AG04450 (cell line): ENCODE measurements at places on chromosomes 13 and 19. TPM values are rescaled to one million over a fixed set of nuclear protein-coding genes. Genes with fewer than 3 reads are reported as not detected.

GRCh38 chr19:15299568-15300409, 32.5 kb downstream of the BRD4 start:
- peak; percentile 62 for DNase-seq

ZNF324B gene
- 1.8 and 2.3 TPM in 2 replicates for polyA plus RNA-seq

DNA sequence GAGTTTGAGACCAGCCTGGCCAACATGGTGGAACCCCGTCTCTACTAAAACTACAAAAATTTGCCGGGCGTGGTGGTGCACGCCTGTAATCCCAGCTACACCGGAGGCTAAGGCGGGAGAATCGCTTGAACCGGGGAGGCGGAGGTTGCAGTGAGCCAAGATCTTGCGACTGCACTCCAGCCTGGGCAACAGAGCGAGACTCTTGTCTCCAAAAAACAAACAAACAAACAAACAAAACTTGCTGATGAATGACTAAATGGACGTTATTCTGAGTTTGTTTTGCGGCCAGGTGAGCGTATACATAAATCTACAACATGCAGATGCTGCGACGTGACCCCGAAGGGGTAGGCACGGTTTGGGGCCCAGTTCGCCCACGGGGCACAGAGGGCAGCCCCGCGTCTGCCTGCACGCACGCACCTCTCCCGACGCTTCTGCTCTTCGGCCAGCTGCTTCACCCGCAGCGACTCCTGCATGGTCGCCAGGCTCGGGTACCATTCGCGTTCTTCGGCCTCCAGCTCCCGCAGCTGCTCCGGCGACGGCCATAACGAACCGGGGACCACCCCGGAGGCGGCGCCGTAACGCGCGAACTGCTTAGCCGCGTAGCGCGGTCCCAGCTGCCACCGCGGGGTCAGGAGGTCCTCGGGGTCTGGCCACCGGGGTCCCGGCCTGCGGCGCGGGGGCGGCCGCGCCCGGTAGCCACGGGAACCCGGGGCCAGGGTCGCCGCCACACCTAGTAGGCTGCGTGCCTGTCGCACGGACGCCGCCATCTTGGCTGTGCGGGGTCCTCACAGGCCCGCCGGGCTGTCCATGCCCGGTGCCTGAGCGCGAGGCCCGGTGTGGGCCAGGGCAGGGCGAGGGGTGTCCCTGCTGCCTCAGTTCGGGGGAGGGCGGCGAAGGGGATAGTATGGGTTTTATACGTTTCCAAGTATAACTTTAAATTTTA, at the start of gene GADD45GIP1:
Gene GADD45GIP1, minus strand, starts transcription at position 778 of the 943 bp plus-strand sequence. Its CDS starts 11 bp downstream, at position 767.
- no peak for DNase-seq

GRCh38 chr19:32870981-32871451, 1.4 kb upstream of the SLC7A9 start:
- no peak for DNase-seq

- no peak for DNase-seq
These were observed 169.9 kb downstream of the FLT1 start for GRCh38 chr13:28325022-28325421.

GRCh38 chr13:21031594-21032275, 29.7 kb downstream of the LATS2 start:
- DNase-seq = no peak

DNA sequence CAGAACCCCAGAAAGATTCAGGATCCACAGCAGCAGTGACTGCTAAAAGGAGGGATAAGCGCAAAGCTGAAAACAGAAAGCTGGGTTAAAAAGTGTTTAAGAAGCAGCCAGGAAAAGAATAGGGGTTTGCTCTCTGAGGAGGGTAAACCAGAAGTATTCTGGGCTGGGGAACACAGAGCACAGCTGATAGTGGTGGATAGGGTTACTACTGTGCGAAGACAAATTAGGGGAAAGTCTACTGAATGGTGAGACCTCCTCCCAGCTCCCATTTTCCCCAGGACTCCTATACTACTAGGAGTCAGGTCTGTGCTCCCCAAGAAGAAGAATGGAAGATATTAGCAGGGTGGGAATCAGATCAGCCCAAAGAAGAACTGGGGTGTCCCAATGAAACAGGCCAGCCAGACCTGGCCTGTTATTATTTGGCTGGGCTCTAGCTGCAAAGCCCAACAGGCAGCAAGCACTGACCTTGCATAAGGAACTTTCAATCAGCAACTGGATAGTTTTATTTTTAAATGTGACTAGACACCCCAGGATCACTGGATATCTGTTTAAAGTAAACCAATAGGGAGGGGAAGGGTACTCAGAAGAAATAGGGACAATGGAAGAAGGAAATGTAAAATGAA, 43.5 kb upstream of the SERTM1 start:
- no peak for DNase-seq

DNA sequence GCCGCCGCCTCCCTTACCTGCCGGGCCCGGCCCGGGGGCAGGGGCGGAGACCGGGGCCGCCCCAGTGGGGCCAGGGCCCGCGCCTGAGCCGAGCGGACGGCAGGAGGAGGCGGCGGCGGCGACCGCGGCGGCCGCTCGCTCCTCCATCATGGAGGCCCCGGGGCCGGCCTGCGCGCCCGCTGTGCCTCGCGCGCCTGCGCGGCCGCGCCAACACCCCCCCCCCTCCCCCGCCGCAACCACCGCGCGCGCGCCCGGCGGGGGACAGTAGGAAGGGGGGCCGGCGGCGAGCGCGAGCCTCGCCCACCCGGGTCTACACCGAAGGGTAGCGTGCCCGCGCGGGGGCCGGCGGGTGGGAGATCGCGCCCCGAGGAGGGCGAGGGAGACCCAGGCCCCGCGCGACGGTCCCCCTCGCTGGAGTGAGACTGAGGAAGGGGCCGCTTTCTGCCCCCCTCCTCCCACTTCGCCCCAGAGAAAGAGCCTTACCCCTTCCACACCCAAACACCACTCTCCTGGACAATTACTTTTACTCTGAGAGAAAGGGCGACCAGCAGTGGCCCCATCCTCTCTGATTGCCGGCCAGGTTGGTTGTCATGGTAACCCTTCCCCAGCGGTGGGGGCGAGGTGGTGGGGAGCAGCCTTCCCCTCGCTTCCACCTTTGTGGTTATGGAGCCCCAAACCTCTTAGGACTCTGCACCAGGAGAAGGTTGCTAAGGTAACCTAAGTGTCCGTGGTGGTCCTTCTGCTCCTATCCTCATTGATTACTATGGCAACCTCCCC, at the start of gene STRN4:
Gene STRN4, minus strand, starts transcription at position 170 of the 777 bp plus-strand sequence. Its CDS starts 20 bp downstream, at position 150.
- no peak for DNase-seq

DNA sequence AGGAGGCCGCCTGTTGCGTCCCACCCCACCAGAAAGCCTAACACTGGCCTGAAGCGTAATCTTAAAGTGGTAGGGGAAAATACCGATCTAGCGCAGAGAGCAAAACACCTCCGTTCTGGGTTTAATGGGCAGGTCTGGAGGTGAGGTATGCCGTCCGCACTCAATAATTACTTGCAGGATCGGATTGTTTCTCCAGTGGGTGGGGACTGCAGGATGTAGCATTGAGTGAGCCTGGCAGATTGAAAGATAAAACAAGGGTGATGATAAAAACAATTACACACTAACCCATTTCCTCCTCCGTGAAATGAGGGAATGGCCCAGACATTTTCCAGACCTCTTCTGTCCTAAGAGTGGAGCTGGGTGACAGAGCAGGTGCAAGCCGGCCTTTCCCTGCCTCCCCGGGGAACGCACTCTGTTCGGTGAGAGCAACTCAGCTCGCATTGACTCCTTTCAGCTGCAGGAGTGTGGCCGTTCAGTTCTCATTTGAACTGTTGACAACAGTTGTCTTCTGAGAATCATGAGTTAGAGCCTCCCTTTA, 110.2 kb upstream of the DOCK9 start:
- DNase-seq = no peak

DNA sequence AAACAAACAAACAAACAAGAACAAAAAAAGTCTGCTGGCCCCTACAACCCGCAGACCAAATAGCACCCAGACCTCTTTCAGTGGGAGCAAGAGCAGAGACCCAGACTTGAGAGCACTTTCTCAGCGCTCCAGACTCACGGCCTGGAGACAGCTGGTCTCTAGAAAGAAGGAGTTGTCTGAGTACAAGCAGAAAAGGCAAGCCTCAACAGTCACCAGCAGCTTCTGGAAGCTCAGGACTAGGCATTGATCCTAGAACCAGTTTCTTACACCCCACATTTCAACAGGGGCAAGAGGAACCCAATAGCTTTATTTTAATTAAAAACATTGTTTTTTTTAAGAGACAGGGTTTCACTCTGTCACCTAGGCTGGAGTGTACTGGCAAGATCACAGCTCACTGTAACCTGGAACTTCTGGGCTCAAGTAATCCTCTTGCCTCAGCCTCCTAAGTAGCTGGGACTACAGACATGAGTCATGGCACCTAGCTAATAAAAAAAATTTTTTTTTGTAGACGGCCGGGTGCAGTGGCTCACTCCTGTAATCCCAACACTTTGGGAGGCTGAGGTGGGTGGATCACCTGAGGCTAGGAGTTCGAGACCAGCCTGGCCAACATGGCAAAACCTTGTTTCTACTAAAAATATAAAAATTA, 30.4 kb downstream of the RASL11A start:
- no peak for DNase-seq

PTBP1 gene
- polyA plus RNA-seq = 141 and 216 TPM in 2 replicates

FPR3 gene
- not detected in 2 replicates for polyA plus RNA-seq

GRCh38 chr13:99388334-99388923, 81.2 kb upstream of the GPR183 start:
- DNase-seq = no peak

- no peak for DNase-seq
These were observed 301.0 kb downstream of the TBC1D4 start for GRCh38 chr13:75180805-75181455.

PLPPR3 gene
- 1.3 and 2.2 TPM in 2 replicates for polyA plus RNA-seq

TEX101 gene
- polyA plus RNA-seq = not detected in 2 replicates

GRCh38 chr19:44816301-44816700, 7.4 kb downstream of the BCAM start:
- no peak for DNase-seq

GRCh38 chr13:30679483-30680330, 55.6 kb upstream of the ALOX5AP start:
- no peak for DNase-seq

LYL1 gene
- polyA plus RNA-seq = 0.11 and 0.29 TPM in 2 replicates

DNA sequence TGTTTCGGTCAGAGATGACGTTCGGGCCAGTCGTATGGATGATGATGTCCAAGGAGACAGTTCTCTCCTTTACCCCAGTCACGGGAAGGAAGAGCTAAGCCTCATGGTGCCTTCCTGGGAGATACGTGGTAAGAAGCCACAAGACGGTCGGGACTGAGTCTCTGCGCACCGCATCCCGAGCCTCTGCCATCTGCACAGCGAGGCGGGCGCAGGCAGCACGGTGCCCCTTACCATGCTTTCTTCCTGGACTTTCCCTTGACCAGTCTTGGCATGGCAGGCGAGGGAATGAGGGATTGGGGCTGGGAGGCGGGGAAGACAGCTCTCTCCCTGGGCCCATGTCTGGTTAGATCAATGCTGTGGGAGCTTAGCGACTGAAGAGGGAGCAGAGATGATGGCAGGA, 10.1 kb upstream of the LAIR2 start:
- DNase-seq = no peak

DNA sequence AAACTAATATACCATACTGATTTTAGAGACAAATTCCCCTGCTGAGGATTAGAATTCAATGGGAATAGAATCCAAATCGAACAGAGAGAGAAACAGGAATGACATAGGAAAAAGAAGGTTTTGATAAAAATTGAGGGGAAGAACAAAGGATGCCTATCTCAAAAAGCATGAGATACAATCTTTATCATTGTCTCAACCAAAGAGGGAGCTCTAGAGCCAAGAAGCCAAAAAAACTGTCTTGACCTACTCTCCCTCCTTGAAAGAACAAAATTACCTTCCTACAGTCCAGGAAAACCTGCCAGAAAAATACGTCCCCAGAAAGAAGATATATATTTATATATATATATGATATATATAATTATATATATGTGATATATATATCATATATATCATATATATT, 39.2 kb upstream of the MIR17HG start:
- DNase-seq = no peak

- peak; percentile 20 for DNase-seq
These were observed 50.6 kb downstream of the HSPH1 start for GRCh38 chr13:31111136-31111535.

- DNase-seq = no peak
These were observed 6.5 kb upstream of the OPA3 start for GRCh38 chr19:45591004-45591637.

DNA sequence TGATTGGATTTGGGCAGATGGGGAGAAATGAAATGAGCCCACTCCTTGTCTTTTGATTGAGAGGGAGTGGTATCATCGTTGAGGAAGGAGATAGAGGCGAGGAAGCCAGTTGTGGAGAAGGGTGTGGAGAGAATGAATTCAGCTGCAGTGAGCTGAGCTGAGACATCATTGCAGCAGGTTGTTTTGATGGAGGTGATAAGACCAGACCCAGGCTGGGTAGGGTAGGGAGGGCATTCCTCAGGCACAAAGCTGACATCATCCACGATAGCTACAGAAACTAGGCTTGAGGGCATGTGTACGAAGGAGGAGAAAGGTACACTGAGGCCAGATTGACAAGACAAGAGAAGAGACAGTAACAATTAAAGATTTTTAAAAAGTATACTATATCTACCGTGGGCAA, 1500.9 kb upstream of the SLC10A2 start:
- no peak for DNase-seq

- no peak for DNase-seq
These were observed 50.0 kb upstream of the CEACAM21 start for GRCh38 chr19:41525989-41526388.

CEACAM8 gene
- not detected in 2 replicates for polyA plus RNA-seq

CYP2A7 gene
- not detected in 2 replicates for polyA plus RNA-seq

DNA sequence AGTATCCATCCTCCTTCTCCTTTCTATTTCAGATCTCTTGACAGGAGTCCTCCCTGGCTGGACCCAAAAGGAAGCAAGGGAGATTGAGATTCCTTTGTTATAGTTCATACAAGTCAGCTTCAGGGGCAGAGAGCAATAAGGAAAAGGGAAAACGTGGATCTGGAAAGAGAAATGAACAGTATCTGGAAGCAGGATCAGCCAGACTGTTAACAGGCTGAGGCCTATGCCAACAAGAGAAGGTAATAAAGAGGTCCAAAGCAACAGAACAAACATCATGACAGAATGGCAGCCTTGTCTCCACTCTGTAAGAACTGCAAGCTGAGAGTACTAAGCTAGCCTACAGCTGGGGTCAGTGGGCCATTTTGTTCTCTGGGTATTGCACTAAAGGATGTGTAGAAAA, 64.5 kb downstream of the RAP2A start:
- no peak for DNase-seq

- DNase-seq = no peak
These were observed 42.1 kb downstream of the STK24 start for GRCh38 chr13:98534821-98535220.

DNA sequence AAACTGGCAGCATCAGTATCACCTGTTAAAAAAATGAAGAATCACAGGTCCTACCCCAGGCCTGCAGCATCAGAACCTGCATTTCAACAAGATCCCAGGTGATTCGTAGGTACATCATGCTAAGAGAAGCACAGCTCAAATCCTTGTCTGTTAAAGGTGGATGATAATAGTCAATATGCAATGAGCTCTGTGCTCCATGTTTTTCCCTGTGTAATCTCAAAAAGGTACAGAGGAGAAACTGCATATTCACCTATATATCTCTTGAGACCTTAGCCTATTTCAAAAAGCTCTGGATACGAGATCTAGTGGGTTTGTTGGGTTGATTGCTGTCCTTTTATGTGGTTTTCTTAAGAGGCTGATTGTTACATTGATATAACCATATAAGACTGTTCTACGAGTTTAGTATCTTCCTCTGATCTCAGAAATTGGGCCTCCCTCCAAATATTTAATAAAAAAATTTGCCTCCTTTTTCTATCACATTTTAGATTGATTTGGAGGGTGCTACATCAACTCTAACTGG, 148.9 kb downstream of the DCT start:
- DNase-seq = no peak
